ENCODE measurements at places on chromosomes 11 and 22. TPM values are rescaled to one million over a fixed set of nuclear protein-coding genes. Genes with fewer than 3 reads are reported as not detected.

The SYTL2 gene
- 6.3 TPM for total RNA-seq

The MN1 gene
- 4.8 TPM for total RNA-seq

The MS4A6A gene
- 162 TPM for total RNA-seq

The GGTLC2 gene
- not detected for total RNA-seq

The NAALAD2 gene
- total RNA-seq, result 0.35 TPM

The SYT12 gene
- total RNA-seq, result 0.28 TPM

The ABCG4 gene
- 0.38 TPM for total RNA-seq

The PIH1D2 gene
- total RNA-seq, result 2.4 TPM

The LAYN gene
- 6.9 TPM for total RNA-seq

The USP2 gene
- 106 TPM for total RNA-seq

The GLYAT gene
- total RNA-seq, result 0.20 TPM

The RHOD gene
- 34.8 TPM for total RNA-seq

The SLC43A3 gene
- total RNA-seq, result 23.6 TPM

The HEPACAM gene
- total RNA-seq, result not detected

The FXYD6 gene
- 39.6 TPM for total RNA-seq

The ROBO4 gene
- total RNA-seq, result 60.1 TPM

The ADAMTS15 gene
- total RNA-seq, result 22.8 TPM

The CBLIF gene
- not detected for total RNA-seq

The NRXN2 gene
- total RNA-seq, result 0.83 TPM

The ARFGAP2 gene
- 51.2 TPM for total RNA-seq
